CD4-positive, CD25-positive, alpha-beta regulatory T cell (primary cell): ENCODE measurements at places on chromosomes 1 and 21.

- DNase-seq: no peak
Measured at GRCh38 chr1:100075773-100076172, 57.0 kb downstream of the SASS6 start.

DNA sequence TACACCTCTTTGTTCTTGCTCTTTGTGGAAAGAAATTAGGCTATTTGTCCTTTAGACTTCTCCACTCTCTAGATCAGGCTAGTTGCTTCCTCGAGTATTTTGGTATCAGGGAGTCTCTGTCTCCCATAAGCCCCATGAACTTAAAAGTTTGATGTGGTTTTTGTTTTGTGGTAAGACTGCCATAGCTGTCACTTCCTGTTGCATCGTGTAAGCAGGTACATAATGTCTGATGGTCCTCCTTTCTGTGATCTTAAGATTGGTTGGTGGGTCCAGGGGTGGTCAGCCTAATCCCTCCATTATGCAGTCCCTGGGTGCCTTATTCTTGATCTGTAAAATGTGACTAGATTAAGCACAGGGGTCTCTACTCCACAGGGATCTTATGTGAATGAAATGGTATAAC lies 23.1 kb downstream of the CD53 start:
- peak; percentile 40 for DNase-seq

DNA sequence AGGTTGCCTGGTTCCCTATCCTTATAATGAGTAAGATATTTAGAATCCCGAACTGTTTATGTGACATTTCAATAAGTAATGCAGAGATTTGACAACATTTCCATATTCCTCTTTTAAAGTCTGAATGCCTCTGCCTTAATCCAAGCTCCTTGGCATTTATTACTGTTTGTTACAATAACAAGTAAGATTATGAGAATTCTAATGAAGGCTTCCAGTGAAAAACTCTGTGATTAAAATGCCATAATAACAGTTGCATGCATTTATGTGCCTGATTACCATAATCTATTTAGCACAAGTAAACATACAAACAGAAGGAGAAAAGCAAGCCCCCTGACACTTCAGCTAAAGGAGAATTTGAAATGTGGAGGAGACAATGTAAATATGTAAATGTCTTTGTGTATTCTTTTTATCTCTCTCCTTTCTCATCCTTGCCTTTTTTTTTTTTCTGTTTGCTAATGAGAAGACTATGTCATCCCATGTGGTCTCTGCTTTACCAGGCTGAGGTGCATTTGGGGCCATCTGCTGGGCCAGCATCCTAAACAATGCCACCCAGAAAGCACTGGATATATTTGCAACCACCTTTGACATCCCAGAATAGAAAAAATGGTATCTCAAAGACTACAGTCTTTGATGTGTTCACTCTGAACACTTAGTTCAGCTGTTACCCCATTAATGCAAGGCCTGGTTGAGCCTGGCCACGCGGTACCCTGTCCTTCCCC lies 17.2 kb upstream of the OLIG2 start:
- DNase-seq: no peak

GRCh38 chr1:245361065-245361464 lies 206.3 kb downstream of the KIF26B start:
- DNase-seq: no peak

GRCh38 chr1:94050675-94051074 lies 70.3 kb downstream of the ABCA4 start:
- no peak for DNase-seq

GRCh38 chr1:162421258-162422164 lies 9.6 kb upstream of the SH2D1B start:
- DNase-seq: no peak
